ENCODE measurements at places on chromosomes 3 and 15.

DNA sequence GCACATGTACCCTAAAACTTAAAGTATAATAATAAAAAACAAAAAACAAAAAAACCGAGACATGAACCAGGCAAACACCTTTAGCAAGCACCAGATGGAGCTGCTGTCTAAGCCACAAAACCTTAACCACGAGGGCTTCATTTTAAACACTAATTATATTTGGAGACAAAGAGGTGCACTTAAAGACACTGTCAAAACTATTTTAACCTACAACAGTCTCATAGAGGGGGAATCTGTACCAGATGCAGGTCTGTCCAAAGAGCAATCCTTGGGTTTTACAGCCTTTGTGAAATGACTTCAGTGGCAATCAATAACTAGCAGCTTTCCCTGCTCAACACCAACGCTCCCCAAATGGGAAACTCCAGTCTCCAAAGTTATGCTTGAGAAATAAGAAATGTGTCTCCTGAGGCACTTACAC, 115.7 kb upstream of the TSPAN3 start:
- no peak for DNase-seq

GRCh38 chr3:114804099-114804498, 343.0 kb downstream of the ZBTB20 start:
- DNase-seq = no peak

DNA sequence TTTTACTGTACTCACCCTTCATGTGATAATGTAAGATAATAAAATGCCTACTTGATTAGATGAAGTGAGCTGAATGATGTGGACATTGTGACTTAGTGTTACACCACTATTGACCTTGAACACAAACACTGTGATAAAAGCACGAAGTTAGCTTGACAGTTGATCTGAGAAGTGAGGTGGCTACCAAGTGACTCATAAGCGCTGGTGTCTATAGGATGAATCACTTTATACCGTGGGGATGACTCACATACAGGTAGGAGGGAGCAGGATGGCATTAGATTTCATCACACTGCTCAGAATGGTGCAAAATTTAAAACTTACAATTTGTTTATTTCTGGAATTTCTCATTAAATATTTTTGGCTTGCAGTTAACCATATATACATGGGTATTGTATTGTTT, 174.7 kb upstream of the CNTN3 start:
- DNase-seq = no peak

DNA sequence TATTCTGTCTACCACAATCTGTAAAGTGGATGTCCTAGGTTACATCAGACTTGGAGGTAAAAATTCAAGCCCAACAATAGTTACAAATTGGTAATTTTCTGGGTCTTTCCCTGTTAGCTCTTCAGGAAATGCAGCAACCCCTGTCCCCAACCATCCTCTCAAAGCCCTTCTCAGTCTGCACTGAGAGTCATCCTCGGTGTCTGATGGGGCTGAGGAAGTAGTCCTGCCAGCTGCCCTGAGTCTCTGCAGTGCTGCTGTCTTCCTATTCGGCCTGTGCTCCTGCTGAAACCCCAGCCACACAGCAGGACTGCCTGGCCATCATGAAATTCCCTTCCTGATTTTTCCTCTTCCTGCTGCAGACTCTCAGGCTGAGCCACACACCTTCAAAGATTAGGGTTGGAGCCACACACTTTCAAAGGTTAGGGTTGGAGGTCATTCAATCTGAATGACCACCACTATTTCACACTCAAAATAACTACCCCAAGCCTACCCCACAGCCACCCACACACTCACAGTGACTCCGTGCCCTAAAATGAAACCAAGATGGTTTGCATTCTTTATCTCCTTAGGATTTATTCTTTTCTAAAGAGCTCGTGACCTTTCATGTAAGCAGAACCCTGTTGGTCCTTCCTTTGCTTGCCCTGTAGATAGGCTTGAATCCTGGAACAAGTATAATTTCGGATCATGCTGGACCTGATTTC, 17.6 kb downstream of the TRIM42 start:
- DNase-seq = no peak

- DNase-seq = no peak
Measured at GRCh38 chr3:5092018-5092417, 30.1 kb upstream of the ARL8B start.

DNA sequence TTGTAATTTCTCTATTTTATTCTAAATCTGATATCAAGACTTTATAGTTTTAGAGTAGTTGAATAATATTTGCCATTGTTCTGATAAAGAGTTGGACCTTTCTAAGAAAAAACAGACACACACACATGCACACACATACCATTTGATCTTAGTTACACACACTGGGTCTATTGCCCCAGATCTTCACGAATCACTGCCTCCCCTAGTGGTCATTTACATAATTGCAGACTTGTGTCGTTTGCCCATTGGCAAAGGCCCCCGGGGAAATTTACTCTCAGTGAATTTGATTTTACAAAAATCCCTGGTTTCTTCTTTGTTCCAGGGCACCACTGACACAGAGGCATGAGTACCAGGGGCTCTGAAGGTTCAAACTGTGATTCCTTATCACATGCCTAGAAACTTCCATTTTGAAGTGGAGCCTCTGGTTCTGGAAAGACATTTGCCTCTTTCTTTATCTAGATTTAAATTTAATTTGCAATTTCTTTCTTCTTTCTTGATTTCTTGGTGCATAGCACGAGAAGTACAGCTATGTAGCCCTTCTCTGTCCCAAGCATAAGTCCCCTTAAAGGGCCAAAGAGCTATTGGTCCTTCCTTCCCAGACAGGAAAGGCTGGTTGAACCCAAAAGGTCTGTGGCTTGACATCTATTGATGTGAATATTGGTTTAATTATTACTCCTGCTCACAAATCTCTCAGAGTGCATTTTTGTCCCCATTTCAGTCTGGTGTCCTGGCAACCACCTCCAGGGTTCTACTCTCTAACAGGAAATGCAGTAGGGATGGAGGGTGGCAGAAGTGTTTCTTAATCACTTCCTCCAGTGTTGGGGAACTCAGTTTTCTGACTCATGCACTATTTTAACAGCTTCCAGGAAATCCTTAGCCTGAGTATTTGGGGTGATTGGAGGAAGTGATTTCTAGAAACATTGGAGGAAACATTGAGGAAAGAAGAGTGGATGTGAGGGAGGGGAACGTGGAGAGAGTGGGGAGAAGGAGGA, 32.4 kb upstream of the SLC6A11 start:
- DNase-seq = no peak

DNA sequence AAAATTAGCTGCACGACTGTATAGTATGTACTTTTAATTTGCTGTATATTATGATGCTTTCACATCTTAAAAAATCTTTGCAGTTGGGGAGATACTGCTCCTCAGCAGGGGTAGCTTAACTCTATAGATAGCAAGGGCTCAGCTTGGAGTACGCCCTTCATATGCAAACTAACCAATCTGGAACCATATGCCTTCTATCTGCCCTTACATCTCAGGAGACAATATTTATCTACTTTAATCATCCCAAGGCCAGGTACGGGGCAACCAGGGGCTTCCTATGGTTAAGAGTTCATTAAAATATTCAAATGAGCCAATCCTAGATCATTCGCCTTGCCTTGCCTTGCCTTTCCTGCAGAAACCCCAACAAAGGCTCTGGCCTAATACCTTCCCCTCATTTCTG, 204.1 kb upstream of the ZBTB20 start:
- no peak for DNase-seq

GRCh38 chr3:187183903-187184302, 13.4 kb upstream of the RTP1 start:
- no peak for DNase-seq

DNA sequence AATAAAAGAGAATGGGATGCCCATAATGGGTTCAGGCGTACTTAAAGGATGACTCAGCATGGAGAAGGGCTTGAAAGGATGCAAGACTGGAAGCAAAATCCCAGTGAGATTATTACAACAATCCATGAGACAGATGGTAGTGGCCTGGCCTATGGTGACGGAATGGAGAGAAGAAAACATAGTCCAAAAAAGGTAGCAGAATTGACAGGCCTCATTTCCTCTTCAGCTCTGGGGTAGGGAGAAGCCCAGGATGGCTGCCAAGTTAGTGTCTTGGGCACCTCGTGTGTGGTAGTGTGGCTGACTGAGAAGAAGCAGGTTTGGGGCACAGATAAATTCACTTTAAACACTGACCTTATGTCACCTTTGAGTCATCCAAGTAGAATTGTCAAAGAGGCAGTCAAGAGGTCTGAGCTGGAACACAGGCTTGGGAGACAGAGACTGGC, 18.1 kb downstream of the MB21D2 start:
- DNase-seq = no peak

DNA sequence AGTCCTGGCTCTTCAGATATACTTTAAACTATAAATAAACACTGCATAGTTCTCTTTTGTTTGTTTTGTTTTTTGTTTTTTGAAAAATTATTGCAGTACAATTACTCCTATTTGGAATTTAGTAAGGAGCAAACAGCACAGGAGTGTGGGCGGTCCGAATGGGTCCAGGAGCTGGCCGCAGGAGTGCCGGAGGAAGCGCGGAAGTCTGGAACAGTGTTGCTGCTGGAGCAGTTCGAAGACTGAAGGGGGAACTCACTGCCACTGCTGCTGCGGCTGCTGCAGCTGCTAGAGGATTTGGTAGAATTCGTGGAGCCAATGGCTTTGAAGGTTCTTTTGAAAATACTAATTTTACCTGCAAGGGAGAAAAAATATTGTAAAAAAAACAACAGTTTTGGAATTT, 329.9 kb downstream of the ZNF385D start:
- DNase-seq = no peak

DNA sequence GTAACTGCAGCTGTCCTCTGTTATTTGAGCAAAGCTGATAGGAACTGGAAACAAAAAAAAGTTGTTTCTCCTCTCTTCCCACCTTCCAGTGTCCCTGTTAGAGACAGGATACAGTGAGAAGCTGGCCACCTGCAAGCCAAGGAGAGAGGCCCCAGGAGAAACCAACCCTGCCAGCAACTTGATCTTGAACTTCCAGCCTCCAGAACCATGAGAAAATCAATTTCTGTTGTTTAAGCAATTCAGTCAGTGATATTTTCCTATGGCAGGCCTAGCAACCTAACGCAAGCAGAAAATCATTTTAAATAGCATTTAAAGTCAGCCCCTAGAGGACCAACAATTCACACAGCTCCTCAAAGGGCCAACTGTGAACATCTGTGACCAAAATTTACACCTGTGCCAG, 291.3 kb downstream of the OXSM start:
- no peak for DNase-seq

DNA sequence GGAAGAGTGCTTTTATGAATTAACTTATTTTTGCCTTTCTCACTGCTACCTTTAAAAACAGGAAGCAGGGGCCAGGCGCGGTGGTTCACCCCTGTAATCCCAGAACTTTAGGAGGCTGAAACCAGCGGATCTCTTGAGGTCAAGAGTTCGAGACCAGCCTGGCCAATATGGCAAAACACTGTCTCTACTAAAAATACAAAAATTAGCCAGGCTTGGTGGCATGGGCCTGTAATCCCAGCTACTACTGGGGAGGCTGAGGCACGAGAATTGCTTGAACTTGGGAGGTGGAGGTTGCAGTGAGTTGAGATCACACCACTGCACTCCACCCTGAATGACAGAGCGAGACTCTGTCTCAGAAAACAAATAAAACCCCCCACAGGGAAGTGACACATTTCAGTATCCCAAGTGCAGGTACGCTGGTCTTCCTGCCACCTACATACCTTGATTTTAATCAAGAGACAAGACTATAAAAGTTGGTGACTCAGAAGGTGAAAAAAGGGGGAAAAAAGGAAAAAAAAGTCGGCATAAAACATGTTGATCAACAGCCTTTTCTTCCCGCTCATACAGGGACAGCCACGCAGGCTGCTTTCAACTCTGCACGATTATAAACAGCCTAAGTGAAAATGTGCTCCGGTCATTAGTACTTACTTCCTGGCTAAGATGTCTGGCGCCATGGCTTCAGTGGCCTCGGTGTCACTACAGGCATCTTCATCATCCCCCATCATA, 18.8 kb downstream of the PPP1R2 start:
- DNase-seq = no peak

- DNase-seq = peak; percentile 61
Measured at GRCh38 chr3:72520690-72521308, 327.4 kb downstream of the SHQ1 start.

DNA sequence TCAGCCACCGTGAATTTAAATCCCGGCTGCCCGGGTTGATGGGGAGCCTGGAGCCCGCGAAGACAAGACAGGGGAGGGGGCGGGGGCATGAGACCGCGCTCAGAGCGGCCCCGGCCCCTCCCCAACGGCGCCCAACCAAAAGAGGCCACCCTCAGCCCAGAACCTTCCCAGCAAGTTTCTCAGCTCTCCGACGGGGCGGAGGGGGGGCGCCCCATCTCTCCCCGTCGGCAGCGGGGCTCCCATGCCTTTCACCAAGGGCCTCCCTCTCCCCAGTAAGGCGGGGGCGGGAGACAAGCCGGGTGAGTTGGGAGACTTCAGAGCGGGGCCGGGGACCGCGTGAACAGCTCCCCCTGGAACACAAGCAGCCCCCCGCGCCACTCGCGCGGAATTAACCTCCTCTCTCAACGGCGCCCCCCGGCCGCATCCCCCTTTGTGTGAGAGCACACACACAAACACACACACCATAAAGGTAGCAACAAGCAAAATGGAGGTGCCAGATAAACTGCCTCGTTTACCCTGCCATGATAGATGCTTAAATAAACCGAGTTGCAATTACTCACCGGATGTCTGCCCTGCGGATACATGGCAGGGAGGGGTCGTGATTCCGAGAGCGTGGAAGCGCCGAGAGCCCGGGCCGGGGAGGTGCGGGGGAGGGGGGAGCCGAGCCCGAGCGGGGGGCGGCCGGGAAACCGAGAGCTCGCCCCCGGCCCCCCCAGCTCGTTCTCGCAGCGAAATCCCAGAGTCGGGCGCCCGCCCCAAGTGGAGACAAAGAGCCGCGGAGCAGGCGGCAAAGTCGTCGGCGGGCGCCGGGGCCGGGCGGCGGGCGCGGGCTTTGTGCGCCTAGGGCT, 1.3 kb downstream of the TLE3 start:
- peak; percentile 40 for DNase-seq

- peak; percentile 31 for DNase-seq
Measured at GRCh38 chr3:128426128-128426921, 40.4 kb downstream of the DNAJB8 start.

- DNase-seq = no peak
Measured at GRCh38 chr3:48835650-48836366, 11.9 kb downstream of the PRKAR2A start.

GRCh38 chr3:110974902-110975301, 96.7 kb upstream of the NECTIN3 start:
- DNase-seq = no peak

DNA sequence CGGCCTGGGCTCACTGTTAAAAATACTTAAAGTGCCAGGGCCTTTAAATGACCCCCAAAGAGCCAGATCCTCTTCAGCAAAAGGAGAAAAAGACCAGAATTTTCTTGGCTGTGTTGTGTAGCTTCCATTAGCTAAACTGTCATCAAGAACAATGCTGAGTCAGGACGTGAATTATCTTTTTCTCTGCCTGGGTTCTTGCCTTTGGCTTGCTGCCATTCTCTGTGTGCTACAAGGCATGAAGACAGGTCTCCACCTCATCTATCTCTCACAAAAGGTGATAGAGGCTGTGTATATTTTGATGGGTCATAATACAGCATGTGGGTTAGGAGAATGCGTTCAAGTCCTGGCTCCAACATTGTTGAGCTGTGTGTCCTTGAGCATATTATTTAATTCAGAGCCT, 52.4 kb upstream of the SELENOK start:
- no peak for DNase-seq

- peak; percentile 40 for DNase-seq
Measured at GRCh38 chr3:111859974-111860859, 1.2 kb downstream of the PHLDB2 start.

- no peak for DNase-seq
Measured at GRCh38 chr15:65767895-65768294, 24.2 kb downstream of the DENND4A start.

- DNase-seq = no peak
Measured at GRCh38 chr15:93072411-93073394, 16.3 kb downstream of the RGMA start.

Measured in stimulated activated CD4-positive, alpha-beta T cell treated with anti-CD3 and anti-CD28 coated beads, Interleukin-12 subunit alpha, Interleukin-12 subunit beta, amount 100 ng/mL, for 48 hours (primary cell).